ENCODE measurements at places on chromosomes 5 and 9. TPM values are rescaled to one million over a fixed set of nuclear protein-coding genes. Genes with fewer than 3 reads are reported as not detected.

- H3K27ac ChIP-seq: no peak overlapping the region
- H3K27me3 ChIP-seq: peaks cover 5% of the 10 kb centered on the region
- DNase-seq: no peak
- no peaks in the 10 kb centered on the region for H3K4me1 ChIP-seq
- H3K36me3 ChIP-seq: no peaks in the 10 kb centered on the region
- no peak overlapping the region for H3K4me3 ChIP-seq
These were observed 343.1 kb downstream of the ZSWIM6 start for GRCh38 chr5:61675015-61675692.

DNA sequence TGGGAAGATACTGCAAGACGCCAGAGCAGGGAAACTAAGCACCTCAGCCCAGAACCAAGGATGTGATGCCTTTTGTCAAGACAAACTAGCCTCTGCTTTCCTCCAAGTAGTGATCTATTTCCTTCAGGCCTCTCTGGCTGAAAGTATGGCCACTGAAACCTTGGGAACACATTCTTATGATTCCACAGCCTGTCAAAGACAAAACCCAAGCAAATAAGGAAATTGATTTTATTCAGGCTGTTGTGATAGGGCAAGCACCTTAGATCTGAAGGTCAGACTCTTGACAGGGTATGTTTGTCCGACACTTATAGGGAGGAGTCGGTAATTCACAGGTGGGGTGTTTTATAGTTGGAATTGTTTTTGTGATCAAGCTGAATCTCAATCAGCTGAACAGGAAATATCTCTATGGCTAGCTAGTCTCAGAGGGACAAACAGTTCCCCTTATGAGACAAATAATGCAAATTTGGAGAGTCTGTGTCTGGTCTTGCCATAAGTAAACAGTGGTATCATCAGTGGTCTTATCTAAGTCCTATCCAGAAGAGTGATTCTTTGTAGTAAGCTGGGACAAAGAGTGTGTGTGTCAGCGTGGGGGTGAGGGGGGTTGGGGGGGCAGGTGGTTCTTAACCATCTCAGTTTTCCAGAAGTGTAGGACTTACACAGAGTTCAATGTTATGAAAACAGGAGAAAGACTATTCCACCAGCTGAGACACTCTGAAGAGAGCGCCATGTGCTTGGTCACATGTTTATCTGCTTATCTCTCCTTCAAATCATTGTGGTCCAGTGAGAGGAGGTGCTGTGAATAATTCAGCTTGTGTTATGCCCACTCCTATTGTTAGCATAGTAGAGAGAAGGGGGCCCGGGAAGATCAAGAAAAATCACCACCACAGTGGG, 6.7 kb upstream of the ZCCHC10 start:
- H3K4me3 ChIP-seq: no peak overlapping the region
- H3K27ac ChIP-seq: no peak overlapping the region
- H3K36me3 ChIP-seq: no peaks in the 10 kb centered on the region
- H3K4me1 ChIP-seq: peaks cover 7% of the 10 kb centered on the region
- peaks cover 7% of the 10 kb centered on the region for H3K27me3 ChIP-seq

GRCh38 chr5:154590093-154590724, 112.2 kb upstream of the HAND1 start:
- no peak overlapping the region for H3K4me3 ChIP-seq
- H3K27ac ChIP-seq: no peak overlapping the region
- no peaks in the 10 kb centered on the region for H3K4me1 ChIP-seq

GRCh38 chr9:130172161-130172857, at the start of gene NCS1:
Gene NCS1 (plus strand): TSS chr9:130172404. CDS start chr9:130172664, 260 bp downstream.
- peak; percentile 17 for DNase-seq
- H3K27me3 ChIP-seq: peaks cover 31% of the 10 kb centered on the region
- H3K4me3 ChIP-seq: peak within 1 kb of the TSS; percentile 61
- no peaks in the 10 kb centered on the region for H3K36me3 ChIP-seq
- H3K4me1 ChIP-seq: peaks cover 8% of the 10 kb centered on the region

DNA sequence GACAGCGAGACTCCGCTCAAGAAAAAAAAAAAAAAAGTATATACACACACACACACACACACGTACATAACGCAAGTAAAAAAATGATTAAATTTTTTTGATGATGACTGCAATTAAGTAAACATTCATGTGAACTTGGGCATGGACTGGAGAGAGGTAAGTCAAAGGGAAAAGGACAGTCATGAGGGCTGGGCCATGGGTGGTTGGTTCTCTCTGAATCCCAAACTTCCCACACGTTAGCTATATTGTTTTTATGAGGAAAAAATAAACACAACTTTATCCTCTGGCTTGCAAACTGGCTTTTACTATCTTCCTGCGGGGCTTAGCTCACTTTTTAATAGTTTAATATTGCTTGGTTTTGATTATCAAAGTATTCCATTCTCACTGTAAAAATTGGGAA, 53.7 kb downstream of the GOLM1 start:
- H3K27me3 ChIP-seq: peaks cover 4% of the 10 kb centered on the region
- H3K36me3 ChIP-seq: no peaks in the 10 kb centered on the region
- no peaks in the 10 kb centered on the region for H3K4me1 ChIP-seq
- no peak for DNase-seq
- no peak overlapping the region for H3K4me3 ChIP-seq

- H3K4me1 ChIP-seq: no peaks in the 10 kb centered on the region
- H3K27me3 ChIP-seq: peaks cover 4% of the 10 kb centered on the region
- no peak for DNase-seq
- H3K4me3 ChIP-seq: no peak overlapping the region
- no peaks in the 10 kb centered on the region for H3K36me3 ChIP-seq
- H3K27ac ChIP-seq: no peak overlapping the region
These were observed 59.5 kb upstream of the GNE start for GRCh38 chr9:36317766-36318165.

- H3K4me3 ChIP-seq: no peak overlapping the region
- H3K4me1 ChIP-seq: no peaks in the 10 kb centered on the region
- H3K27me3 ChIP-seq: peaks cover 5% of the 10 kb centered on the region
- no peak overlapping the region for H3K27ac ChIP-seq
These were observed 62.9 kb upstream of the PPARGC1B start for GRCh38 chr5:149667084-149667828.

- no peak overlapping the region for H3K4me3 ChIP-seq
- H3K27ac ChIP-seq: no peak overlapping the region
- no peaks in the 10 kb centered on the region for H3K4me1 ChIP-seq
- no peak for DNase-seq
- no peaks in the 10 kb centered on the region for H3K27me3 ChIP-seq
These were observed 548.2 kb upstream of the CLINT1 start for GRCh38 chr5:158406884-158407823.

- peaks cover 15% of the 10 kb centered on the region for H3K4me1 ChIP-seq
- H3K36me3 ChIP-seq: no peaks in the 10 kb centered on the region
- DNase-seq: peak; percentile 66
These were observed 558 bp downstream of the SHROOM1 start for GRCh38 chr5:132829742-132830435.

DNA sequence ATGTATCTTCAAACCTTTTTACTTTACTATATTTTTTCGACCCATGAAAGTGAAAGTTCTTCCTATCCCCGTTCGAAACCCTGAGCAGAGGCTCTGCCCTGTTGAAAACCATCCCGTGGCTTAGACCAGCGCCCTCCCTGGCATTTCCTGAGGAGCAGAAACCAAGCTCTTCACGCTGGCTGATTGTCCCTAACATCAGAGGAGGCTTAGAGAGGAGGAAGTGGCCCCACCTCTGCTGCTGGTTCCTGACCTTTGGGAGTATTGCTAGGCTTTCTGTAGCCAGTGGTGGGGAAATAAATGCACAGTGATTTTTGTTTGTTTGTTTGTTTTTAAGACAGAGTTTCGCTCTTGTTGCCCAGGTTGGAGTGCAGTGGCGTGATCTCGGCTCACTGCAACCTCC, 4.2 kb upstream of the PTGES start:
- peaks cover 6% of the 10 kb centered on the region for H3K27me3 ChIP-seq
- H3K27ac ChIP-seq: no peak overlapping the region
- peaks cover 25% of the 10 kb centered on the region for H3K4me1 ChIP-seq
- DNase-seq: no peak
- H3K36me3 ChIP-seq: no peaks in the 10 kb centered on the region
- no peak overlapping the region for H3K4me3 ChIP-seq

Gene CER1
- not detected for total RNA-seq

Gene CARTPT
- not detected for total RNA-seq

Gene ARHGEF37
- total RNA-seq: 0.52 TPM

Gene KCNV2
- total RNA-seq: not detected

All from activated CD4-positive, alpha-beta T cell treated with anti-CD3 and anti-CD28 coated beads, Interleukin-2, amount 10 ng/mL, durations not matched to agents 7 days and 5 days (primary cell).